ENCODE measurements at places on chromosomes 3 and 15.
A peak's percentile ranks its signal among the peaks of the same experiment; 100 is the strongest.

DNA sequence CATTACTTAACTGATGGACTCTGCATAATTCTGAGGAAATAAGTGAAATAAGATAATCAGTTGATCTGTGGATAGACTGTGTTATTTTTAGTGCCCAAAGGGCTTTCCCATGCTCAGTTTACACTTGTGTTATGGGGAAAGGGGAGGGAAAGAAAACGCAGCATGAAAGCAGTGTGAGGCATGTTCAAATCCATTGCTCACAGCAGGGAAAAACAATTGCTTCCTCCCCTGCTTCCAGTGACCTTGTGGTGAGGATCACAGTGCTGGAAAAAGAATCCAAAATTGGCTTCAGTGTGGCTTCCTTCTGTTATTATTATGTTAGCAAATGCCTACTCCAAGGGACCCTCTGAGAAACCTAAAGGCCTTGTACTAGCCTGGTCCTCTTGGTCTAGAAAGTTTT is 285.1 kb upstream of the CDIN1 start:
- no peak overlapping the region for H3K4me3 ChIP-seq
- DNase-seq = no peak
- no peaks in the 10 kb centered on the region for H3K27me3 ChIP-seq
- no peaks in the 10 kb centered on the region for H3K36me3 ChIP-seq

DNA sequence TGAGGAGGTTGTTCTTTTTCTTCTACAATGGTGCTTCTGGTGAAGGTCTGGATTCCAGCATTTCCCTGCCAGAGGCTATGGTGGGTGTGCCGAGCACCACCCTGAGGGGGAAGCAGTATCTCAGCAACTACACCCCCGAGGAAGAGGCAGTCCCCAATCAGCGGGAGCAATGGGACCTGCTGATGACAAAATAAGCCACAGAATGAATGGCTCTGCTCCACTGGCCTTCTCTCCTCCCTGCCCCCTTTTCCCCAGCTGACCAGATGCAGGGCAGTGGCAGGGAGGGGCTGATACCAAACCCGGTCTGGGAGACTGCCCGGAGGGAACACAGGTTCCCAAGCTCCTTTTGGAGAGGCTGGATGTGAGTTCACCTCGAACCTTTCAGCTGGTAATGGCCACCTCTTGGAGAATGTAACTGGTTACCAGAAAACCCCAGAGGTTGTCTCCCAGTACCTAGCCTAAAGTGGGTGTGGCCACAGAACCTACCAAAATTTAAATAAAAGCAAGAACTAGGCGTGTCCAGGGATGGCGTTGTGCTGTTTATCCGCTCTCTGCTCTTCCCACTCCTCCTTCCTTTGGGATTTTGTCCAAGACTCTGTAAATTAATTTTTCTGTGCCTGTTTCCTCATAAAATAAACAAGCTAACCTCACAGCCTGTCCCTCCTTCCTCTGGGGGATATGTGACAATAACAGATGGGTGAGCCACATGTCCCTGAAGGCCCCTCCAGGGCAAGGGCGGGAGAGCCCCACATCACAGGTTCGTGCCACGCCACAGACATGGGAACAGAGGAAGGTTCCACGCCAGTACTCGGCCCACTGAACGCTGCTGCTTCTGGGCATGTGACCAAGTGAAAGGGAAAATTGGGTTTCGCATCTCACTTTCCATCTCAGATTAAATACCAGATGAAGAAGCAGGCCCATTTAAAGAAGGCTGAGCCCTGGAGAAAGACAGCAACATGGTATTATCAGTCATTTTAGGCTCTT is 35.1 kb upstream of the SPTBN5 start:
- H3K4me3 ChIP-seq = no peak overlapping the region
- DNase-seq = no peak
- peaks cover 80% of the 10 kb centered on the region for H3K4me1 ChIP-seq
- no peaks in the 10 kb centered on the region for H3K27me3 ChIP-seq
- H3K36me3 ChIP-seq = peaks cover 5% of the 10 kb centered on the region
- H3K27ac ChIP-seq = peak overlapping the region; percentile 78

- H3K4me1 ChIP-seq = peaks cover 54% of the 10 kb centered on the region
- DNase-seq = no peak
- no peaks in the 10 kb centered on the region for H3K36me3 ChIP-seq
Measured at GRCh38 chr3:73602170-73602569, 22.6 kb downstream of the PDZRN3 start.

DNA sequence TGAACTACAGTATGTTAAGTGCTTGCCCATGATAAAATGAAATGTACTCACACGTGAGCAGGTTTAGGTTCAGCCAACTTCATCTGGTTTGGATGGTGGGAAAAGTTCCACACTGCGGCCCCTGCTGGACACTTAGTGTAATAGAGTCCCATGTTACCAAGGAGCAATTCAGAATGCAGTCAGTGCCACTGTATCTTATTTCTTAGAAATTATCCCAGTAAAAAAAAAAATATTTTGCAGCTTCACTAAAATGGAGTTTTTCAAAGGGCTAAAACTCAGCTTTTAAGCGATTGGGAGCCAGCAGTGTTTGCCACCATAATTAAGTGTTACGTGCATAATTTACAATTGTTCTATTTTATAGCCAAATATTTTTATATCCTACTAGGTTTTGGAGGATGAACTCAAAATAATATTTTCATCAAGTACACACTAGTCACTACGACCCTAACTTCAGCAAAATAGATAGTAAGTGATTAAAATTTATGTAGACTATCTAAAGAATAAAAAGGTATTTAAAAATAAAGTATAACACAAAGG is 371.7 kb upstream of the GBE1 start:
- no peak overlapping the region for H3K27ac ChIP-seq
- H3K4me3 ChIP-seq = no peak overlapping the region
- no peak for DNase-seq
- H3K4me1 ChIP-seq = no peaks in the 10 kb centered on the region

DNA sequence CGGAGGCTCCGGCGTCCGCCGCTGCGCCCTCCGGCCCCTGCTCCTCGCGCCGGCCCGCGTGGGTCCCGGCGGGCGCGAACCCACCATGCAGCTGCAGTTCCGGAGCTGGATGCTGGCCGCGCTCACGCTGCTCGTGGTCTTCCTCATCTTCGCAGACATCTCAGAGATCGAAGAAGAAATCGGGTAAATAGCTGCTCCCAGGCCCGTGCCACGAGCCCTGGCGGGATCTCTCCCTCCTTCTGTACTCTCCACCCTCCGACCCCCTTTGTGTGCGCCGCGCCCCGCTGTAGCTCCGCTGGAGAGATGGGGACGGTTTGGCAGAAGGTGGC is 263 bp downstream of the ST8SIA2 start:
- H3K4me3 ChIP-seq = peak overlapping the region; percentile 45
- no peak overlapping the region for H3K27ac ChIP-seq
- peaks cover 24% of the 10 kb centered on the region for H3K4me1 ChIP-seq
- no peak for DNase-seq
- H3K27me3 ChIP-seq = peaks cover 94% of the 10 kb centered on the region

DNA sequence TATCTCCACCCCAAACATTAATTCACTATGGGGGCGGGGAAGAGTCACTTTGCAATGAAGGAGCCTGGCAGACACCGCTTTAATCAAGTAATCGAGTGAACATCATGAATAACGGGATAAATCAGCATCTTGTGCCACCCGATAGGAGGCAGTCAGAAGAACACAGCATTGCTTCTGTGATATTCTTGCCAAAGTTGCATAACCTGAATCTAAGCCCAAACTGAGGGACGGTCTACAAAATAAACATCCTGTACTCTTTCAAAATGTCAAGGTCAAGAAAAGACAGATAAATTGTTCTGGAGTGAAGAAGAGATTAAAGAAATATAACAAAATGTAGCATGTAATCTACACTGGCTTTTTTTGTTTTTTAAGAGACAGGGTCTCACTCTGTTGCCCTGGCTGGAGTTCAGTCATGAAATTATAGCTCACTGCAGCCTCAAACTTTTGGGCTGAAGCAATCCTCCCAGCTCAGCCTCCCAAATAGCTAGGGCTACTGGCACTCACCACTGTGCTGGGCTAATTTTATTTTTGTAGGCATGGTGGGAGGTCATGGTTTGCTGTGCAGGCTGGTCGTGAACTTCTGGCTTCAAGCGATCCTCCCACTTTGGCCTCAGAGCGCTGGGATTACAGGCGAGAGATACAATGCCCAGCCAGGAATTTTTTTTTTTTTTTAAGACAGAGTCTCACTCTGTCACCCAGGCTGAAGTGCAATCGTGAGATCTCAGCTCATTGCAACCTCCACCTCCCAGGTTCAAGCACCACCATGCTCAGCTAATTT is 20.1 kb upstream of the VWA5B2 start:
- peaks cover 15% of the 10 kb centered on the region for H3K27me3 ChIP-seq
- H3K4me3 ChIP-seq = no peak overlapping the region
- no peaks in the 10 kb centered on the region for H3K4me1 ChIP-seq
- H3K36me3 ChIP-seq = no peaks in the 10 kb centered on the region
- DNase-seq = no peak

GRCh38 chr3:180036092-180036670 is 556 bp downstream of the PEX5L start:
- no peaks in the 10 kb centered on the region for H3K4me1 ChIP-seq
- DNase-seq = no peak
- peak overlapping the region; percentile 37 for H3K4me3 ChIP-seq

DNA sequence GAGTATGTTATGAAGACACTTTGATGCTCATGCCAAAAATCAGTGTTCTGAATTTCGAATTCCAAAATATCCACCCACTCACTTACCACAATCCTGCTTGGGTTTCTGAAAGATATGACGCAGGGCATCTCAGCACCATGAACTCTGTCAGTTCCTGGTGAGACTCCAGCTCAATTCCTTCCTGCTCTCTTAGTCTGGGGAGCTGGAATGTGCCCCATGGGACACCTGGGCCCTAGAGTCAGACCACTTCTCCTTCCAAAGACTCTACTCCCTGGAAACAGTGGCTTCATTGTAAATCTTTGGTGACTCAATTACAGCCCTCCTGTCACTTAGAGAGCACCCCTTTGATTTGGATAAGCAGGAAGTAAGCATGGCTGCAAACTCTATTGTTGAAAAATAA is 50.5 kb downstream of the CD86 start:
- H3K27ac ChIP-seq = no peak overlapping the region
- no peaks in the 10 kb centered on the region for H3K27me3 ChIP-seq
- H3K36me3 ChIP-seq = no peaks in the 10 kb centered on the region
- DNase-seq = no peak
- H3K4me1 ChIP-seq = no peaks in the 10 kb centered on the region

GRCh38 chr3:118529554-118529953 is 505.1 kb downstream of the IGSF11 start:
- H3K4me1 ChIP-seq = no peaks in the 10 kb centered on the region
- no peak overlapping the region for H3K27ac ChIP-seq
- no peaks in the 10 kb centered on the region for H3K27me3 ChIP-seq
- no peak for DNase-seq
- no peaks in the 10 kb centered on the region for H3K36me3 ChIP-seq
- no peak overlapping the region for H3K4me3 ChIP-seq

GRCh38 chr15:74783072-74783807 is 1.4 kb downstream of the CSK start:
- H3K27me3 ChIP-seq = no peaks in the 10 kb centered on the region
- DNase-seq = no peak
- H3K36me3 ChIP-seq = no peaks in the 10 kb centered on the region
- peaks cover 74% of the 10 kb centered on the region for H3K4me1 ChIP-seq
- H3K27ac ChIP-seq = peak overlapping the region; percentile 94

DNA sequence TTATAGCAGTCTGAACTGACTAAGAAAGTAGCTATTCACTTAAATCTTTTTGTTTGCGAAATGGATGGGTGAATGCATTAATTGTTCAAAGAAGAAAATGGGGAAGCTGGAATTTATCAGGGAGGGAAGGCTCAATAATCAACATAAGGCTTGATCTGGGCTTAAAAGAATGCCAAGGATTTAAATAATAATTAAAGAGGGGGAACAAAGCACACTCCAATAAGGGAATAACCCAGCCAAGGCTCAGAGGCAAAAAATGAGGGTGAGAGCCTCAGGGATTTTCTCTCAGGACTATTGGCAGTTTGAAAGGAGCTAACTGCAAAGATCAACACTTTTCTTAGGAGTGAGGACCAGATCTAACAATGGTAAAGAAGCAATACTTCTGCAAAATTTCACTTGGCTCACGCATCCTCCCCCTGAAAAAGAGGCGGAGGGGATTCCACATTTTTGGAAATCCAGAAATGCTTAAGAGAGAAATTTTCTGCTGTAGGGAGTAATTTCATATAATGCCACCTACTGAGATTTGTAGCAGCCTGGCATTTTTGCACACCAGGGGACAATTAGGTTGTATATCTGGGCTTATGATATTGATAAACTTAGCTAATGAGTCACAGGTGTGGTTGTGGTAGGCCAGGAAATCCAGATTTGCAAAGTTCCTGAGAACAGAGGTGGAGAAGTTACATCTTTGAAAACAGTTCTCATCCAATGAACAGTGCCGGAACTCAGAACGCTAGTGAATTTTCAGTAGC is 405.1 kb downstream of the TUSC7 start:
- H3K27ac ChIP-seq = no peak overlapping the region
- H3K27me3 ChIP-seq = no peaks in the 10 kb centered on the region
- H3K4me3 ChIP-seq = no peak overlapping the region
- no peaks in the 10 kb centered on the region for H3K36me3 ChIP-seq

- H3K4me1 ChIP-seq = peaks cover 20% of the 10 kb centered on the region
- H3K27me3 ChIP-seq = no peaks in the 10 kb centered on the region
- H3K36me3 ChIP-seq = peaks cover 37% of the 10 kb centered on the region
- H3K27ac ChIP-seq = no peak overlapping the region
- no peak overlapping the region for H3K4me3 ChIP-seq
Measured at GRCh38 chr3:63918321-63918720, 6.1 kb upstream of the SCAANT1 start.

DNA sequence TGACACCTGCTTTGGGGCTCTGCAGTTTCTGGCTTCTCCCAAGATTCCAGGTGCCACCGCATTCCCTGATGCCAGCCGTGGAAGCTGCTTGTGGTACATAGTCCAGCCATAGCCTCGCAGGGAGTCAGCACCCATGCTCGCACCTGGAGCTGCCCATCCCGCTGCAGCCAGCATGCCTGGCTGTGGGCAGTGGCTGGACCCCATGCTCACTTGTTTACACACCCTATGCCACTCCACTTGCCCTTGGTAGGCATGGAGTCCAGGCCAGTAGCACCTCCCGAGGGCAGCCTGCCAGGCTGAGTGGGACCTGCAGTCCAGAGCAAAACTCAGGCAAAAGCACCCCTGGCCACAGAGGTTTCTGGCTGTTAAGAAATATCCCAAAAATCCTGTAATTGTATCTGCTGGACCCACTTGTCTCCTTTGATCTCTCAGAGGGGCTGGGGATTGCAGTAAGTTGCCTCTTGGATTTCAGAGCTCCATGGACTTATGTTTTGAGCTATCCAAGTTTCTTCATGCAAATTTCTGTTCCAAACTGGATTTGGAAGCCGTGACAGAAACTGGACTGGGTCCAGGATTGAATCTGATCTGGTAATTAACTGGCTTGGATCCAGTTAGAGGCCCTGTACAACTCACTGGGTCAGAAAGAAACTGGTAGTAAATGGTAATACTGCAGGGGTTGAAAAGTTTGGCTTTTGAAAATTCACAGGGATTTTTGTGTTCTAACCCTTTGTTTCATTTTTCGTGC is 149.3 kb downstream of the FMN1 start:
- no peaks in the 10 kb centered on the region for H3K27me3 ChIP-seq
- no peak overlapping the region for H3K27ac ChIP-seq
- H3K4me1 ChIP-seq = peaks cover 9% of the 10 kb centered on the region
- H3K4me3 ChIP-seq = no peak overlapping the region
- peaks cover 6% of the 10 kb centered on the region for H3K36me3 ChIP-seq

GRCh38 chr3:64387688-64388087 is 162.4 kb upstream of the PRICKLE2 start:
- H3K4me1 ChIP-seq = no peaks in the 10 kb centered on the region
- no peaks in the 10 kb centered on the region for H3K36me3 ChIP-seq
- H3K27ac ChIP-seq = no peak overlapping the region
- no peak overlapping the region for H3K4me3 ChIP-seq

GRCh38 chr15:58909616-58910015 is 23.9 kb downstream of the SLTM start:
- no peaks in the 10 kb centered on the region for H3K27me3 ChIP-seq
- H3K4me3 ChIP-seq = no peak overlapping the region
- H3K4me1 ChIP-seq = no peaks in the 10 kb centered on the region
- no peak overlapping the region for H3K27ac ChIP-seq
- peaks cover 51% of the 10 kb centered on the region for H3K36me3 ChIP-seq

Measured in suprapubic skin (tissue), 4 donors.